Brain pericyte (primary cell): ENCODE measurements at places on chromosomes 6 and 20.

GRCh38 chr6:148288541-148288940 is 54.1 kb upstream of the SASH1 start:
- DNase-seq, result no peak

DNA sequence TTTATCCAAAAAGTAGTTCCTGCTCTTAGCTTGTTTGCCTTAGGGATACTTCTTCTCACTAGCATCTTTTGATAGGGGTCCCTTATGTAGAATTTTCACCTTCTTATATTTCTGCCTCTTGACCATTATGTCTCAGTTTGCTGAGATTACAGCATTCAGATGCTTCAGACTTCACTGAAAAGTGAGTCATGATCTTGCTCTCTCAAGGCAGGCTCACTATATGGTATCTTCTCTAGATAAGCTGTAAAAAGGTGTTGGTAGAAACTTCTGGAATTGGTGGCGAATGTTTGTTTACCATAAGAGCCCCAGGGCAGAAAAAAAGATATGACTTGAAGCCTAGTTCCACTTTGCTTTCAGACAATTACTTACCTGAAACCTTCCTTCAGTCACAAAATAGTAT is 19.7 kb downstream of the GTPBP2 start:
- DNase-seq, result no peak

GRCh38 chr20:33450867-33451266 is 7.3 kb upstream of the SNTA1 start:
- DNase-seq, result no peak

DNA sequence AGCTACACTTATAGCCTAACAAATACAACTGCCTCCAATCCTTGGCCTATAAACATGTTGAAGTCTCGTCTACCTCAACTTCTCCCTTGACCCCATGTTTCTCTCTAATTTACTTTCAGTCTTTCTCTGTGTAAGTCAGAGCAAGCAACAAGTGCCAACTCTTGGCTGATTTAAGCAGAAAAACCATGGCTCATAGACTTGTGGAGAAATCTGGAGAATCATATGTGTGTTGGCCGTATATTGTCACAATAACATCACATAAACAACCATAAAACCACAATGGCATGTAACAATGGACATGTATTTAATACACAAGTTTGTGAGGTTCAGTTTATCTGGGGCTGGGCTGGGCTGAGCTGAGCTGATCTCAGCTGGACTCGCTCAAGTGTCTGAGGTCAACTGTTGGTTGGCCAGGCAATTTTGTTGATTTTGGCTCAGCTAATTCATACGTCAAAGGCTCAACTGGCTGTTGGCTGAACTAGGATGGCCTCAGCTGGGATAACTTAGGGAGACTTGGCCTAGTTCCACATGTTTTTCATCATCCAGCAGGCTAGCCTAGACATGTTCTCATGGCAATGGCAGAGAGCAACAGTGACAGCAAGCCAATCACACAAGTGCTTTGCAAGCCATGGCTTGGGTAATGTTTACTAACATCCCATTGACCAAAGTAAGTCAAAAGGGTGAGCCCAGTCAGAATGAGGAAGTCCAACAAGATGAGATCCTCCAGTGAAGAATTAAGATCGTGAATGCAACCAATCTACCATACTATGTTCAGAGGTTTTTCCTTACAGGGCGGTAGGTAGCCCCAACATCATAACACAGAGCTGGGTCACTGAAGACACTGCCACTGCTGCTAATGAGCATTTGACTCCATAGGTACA is 12.9 kb upstream of the TBC1D22B start:
- DNase-seq, result peak; percentile 100

- no peak for DNase-seq
Observed at GRCh38 chr20:53555816-53556215, 37.8 kb downstream of the ZNF217 start.

DNA sequence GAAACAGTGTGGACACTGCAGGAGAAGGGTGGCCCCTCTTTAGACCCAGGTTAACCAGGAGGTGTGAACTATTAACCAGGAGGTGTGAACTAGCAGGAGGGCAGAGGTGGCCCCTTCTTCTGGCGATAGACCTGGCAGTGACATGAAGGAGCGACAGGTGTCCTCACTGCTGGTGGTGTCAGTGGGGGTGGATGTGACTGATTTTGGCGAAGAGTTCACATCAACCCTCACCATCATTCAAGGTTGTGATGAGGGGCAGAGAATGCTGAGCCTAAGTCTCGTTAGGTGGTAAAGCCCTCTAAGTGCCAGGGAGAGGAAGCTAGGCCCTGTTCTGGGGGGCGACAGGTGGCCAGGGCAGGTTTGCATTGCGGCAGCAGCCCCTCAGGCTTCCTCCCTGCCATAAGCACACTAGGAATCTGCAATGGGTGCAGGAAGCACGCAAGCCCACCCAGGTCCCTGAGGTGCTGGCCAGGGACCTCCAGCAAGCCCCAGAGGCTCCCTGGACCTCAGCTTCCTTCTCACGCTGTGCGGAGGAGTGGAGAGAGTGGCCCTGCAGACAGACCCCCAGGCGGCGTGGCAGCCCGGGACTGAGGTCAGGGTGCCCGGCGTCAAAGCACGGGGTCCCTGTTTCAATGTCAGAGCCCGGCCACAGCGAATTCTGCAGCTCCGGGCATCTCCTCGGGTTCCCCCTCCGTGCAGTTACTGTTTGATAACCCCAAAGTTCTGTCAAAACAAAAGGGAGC is 13.7 kb downstream of the NPEPL1 start:
- DNase-seq, result no peak

GRCh38 chr6:74187811-74188210 is 491.8 kb downstream of the CD109 start:
- DNase-seq, result no peak

GRCh38 chr6:14681699-14682487 is 564.0 kb upstream of the JARID2 start:
- no peak for DNase-seq

- DNase-seq, result no peak
Observed at GRCh38 chr20:32252189-32252588, 25.3 kb upstream of the KIF3B start.

GRCh38 chr6:158879180-158879579 is 60.0 kb upstream of the EZR start:
- DNase-seq, result no peak

GRCh38 chr6:89520736-89521135 is 87.8 kb downstream of the ANKRD6 start:
- DNase-seq, result no peak

DNA sequence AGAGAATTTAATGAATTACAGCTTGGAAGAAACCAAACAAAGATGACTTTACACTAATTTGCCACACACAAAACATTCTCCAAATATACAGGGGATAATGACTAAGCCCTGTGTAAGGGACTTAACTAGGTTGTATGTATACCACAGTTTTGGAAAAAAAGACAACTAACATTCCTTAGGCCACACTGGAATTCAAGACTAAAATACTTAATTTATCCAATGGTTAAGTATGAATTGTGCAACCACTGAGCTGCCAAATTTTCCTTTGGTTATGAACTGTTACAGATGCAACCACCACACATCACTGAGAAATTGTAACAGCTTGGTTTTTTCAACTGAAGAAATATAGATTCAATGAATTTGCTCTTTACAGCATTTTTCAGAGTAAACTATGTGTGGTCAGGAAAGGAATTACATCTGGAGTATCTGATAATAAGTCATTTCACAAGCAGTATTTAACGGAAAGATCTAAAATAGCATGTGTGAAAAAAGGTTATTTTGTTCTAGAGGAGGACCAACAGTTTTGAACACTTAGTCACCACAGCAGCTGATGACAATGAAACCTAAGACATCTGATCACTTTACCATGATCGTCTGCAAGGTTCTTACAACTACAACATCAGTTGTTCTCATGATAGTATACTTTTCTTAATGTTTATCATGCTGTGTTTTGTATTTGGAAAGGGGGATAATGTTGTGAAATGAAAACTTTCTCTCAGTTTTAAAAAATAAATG is 318.8 kb downstream of the BCKDHB start:
- peak; percentile 5 for DNase-seq

GRCh38 chr6:110950440-110950839 is 8.1 kb upstream of the GTF3C6 start:
- DNase-seq, result no peak

GRCh38 chr6:83594941-83595340 is 82.6 kb downstream of the PRSS35 start:
- no peak for DNase-seq

DNA sequence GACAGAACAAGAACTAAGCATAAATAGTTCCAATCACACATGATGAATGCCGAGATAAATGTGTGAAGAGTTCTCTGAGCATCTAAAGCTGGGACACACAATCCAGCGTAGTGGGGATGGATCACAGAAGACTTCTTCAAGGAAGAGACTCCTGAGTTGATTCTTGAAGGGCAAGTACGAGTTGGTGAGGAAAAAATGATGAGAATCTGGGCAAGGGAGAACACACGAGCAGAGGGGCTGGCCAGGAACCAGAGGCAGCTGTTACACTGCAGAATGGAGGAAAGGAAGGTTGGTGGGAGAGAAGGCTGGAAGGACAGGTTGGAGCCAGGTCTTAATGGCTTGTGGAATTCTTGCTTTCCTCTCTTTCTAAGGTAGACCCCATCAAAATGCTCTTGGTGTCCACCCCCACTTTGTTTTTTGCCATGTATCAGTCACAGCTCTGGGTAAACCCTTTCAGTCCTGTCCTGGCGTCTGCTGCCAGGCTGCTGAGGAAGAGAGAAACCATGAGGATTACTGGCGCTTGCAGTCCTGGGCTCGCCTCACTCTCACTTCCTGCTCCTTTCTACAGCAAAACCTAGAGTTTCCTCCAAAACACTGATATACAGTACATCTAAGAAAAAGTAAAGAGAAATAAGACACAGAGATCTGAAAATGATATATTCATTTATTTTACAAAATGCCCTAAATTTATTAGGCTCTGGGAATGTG is 127.6 kb upstream of the FAM184A start:
- no peak for DNase-seq

- no peak for DNase-seq
Observed at GRCh38 chr20:44715499-44716308, 535 bp downstream of the CCN5 start.

GRCh38 chr6:109322825-109323224 is 59.4 kb downstream of the CD164 start:
- no peak for DNase-seq

- DNase-seq, result no peak
Observed at GRCh38 chr6:41161851-41162552, 914 bp downstream of the TREM2 start.

DNA sequence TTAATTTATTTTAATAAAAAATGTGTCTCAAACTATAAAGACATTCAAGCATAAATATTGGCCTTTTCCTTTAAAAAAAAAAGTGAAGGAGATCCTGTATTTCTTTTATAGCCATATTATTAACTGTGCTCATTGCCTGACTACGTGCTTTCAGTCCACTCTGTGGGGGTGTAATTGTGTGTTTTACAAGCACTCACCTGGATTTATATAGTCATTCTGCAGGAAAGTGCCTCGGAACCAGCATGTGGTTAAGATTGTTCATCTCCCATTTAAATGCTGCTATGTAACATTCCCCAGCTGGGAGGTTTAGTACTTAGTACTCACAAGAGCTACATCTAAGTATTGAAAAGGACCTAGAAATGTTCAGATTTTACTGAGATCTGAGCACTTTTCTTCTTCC is 47.9 kb upstream of the SLC22A16 start:
- no peak for DNase-seq

- no peak for DNase-seq
Observed at GRCh38 chr6:38857815-38858214, 142.7 kb downstream of the DNAH8 start.

DNA sequence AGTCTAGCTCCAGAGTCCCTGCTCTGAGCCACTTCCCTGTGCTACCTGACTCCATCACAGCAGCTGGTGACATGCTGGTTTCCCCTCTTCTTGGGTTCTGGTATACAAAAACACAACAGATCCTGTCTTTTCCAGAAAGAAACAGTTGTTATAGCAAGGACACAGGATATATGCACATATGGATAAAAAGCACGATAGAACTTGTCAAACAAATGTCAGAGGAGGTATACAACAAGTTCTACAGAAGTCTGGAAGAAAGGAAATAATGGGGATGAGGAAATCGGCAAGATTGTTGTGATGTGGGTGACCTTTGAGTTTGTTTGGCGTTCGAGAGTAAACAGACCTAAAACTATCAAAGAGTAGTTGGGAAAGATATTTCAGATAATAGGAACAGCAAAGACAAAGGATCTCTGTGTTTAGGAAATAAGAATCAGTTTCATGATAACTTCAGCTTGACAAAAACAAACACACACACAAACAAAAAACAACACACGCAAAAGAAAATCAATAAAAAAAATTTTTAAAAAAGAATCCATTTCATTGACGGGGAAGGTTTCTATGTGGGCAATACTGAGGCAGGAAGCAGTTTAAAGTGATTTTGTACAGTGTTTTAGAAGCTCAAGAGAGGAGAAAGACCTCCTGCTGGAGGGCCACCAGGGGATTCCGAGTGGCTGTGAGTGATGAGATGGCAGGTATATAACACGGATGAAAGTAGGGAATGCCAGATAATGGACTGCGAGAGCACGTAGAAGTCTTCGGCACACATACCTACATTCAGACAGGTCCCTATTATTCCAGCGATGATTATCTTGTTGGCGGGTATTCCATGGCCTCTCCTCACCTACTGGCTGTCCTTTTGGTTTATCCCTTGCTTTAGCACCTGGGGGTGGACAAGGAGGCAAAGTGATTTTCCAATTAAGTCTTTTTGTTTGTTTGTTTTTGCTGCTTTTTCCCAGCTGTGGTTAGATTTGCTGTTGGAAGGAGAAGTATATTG is 174.9 kb downstream of the HS3ST5 start:
- no peak for DNase-seq
